ENCODE measurements at places on chromosomes 7 and 10.

GRCh38 chr7:38318803-38319416 is 45.5 kb upstream of the TARP start:
- DNase-seq, result peak; percentile 82

DNA sequence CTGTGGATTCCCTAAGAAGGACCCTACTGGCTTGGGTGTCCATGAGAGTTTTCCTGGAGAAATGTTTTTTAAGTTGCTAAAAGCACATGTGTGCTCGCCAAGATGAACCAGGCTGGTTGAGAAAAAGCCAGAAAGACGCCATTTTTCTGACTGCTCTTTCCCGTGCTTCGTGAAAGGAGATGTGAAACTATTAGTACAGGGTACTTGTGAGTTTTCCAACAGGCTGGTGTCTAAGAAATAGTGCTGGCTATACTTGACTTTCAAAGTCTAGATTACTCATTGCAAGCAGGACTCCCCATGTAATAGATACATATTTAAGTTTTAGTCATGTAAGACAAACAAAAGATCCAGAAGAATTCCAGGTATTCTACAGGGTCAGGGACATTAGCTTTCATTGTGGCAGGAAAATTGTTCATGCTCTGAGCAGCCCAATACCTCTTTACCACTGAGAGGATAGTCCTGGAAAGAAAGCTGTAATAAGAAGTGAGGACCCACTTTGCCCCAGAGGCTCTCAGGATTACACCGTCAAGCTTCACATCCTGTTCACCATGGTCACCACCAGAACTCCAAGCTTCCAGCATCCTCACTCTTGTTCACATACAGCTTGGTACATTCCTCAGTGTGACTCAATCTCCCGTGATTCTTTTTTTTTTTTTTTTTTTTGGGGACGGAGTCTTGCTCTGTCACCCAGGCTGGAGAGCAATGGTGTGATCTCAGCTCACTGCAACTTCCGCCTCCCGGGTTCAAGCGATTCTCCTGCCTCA is 43.8 kb upstream of the ICA1 start:
- DNase-seq, result peak; percentile 43

DNA sequence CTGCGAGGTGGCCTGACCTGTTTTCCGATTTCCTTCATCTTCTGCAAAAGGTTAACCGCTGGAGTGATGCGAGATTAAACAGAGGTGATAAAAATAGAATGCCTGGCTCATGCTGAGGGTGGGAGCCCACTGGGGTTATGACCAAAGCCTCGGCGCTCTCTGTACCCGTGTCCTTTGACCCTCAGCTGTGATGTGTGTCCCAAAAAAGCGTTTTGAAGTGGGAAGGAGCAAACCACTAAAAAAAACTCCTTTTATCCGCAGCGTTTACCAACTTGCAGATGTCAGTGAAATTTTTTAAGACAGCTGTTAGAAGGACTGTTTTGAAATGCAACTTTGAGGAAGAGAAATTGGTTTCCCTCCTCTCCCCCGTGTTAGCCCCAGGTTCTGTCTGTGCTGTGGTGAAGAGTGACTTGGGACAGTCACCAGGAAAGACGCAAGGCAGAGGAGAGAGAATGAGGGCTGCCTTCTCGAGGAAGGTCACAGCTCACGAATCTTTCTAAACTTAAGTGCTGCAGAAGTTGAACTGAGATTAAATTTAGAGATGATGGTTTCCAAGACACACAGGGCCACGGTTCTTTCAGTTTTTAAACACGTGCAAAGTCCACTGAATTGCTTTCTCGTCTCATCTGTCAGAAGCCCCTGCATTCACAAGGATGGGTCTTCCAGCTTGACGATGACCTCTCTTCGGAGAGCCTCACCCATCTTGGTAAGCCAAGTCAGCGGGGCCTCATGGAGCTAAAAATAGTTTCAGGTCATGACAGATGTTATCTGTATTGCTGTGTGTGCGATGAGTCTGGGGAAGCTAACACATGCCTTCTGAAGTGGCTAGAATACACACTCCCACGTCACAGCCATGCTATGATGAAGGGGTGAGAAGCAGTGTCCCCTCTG is 27.6 kb downstream of the AMZ1 start:
- no peak for DNase-seq

DNA sequence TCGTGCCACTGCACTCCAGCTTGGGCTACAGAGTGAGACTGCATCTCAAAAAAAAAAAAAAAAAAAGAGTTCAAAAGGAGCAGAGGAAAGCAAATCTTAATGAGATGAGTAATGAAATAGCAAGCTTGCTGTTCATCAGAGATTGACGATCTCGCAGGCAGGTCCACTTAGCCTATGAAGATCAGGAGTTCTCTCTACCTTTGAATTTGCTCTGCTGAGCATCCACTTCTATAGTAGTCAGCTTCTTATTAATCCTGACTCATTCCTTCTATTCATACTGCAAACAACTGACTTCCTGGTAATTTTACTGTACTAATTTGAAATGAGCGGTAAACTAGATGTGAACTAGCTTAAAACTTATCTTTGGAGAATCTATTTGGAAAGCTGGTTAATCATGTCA is 1014.6 kb downstream of the GATA3 start:
- peak; percentile 6 for DNase-seq

DNA sequence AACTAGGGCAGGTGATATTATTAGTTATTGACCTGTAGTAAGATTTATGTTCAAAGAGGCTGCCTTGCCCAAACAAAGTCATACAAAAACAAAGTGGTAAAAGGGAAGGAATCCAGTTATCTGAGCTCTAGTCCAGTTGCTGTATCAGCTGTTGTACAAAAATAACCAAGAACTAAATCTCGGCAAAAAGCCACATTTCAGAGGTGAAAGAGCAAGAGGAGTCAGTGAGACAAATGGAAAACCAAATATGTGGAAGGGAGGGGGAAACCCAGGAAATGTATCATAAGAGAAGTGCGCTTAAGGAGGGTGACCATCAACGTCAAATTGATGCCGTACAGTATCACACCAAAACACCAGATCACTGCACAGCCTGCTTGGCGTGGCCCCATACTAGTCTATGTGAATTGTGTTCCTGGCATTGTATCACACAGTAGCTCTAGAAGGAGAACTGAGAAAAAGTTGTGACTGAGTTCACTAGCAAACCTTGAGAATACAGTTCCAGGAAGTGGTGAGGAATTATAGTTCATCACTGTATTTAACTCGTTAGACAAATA is 6.4 kb downstream of the AGBL3 start:
- no peak for DNase-seq

DNA sequence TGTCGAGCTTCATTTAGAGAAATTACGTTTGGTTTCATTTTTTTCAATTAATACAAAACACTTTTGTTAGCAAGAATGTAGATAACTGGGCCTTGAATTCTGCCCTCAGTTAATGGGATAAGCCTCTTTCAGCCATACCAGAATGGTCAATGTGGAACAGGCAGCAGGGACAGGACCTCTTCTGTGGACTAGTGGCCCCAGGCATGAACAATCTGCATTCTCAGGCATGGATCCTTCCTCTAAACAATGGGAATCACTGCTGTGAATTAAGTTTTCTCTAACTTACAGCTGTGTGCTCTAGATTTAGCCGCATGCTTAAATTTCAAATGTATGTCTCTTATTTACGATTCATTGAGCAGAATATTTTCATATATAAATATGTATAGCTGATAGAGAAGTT is 237.7 kb upstream of the PRKCQ start:
- no peak for DNase-seq

GRCh38 chr10:94092848-94093247 is 99.1 kb downstream of the PLCE1 start:
- DNase-seq, result no peak

DNA sequence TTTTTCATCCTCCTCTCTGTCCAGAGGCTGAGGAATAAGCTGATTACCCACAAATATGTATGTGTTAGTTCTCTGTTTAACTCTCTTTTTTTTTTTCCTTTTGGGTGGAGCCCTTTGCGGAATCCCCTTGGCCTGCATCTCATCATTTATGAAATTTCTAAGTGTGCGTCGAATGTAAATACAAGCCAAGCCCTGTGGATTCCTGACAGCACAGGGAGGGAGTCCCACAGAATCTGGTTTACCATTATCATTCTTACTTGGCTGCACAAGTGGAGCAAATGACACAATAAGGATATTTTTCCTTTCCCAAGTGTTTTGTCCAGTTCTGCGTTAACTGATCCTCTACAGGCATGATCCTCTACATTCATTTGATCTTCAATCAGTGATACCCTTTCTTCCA is 11.4 kb downstream of the STK31 start:
- no peak for DNase-seq

GRCh38 chr10:28959850-28960501 is 282.7 kb downstream of the BAMBI start:
- DNase-seq, result no peak

DNA sequence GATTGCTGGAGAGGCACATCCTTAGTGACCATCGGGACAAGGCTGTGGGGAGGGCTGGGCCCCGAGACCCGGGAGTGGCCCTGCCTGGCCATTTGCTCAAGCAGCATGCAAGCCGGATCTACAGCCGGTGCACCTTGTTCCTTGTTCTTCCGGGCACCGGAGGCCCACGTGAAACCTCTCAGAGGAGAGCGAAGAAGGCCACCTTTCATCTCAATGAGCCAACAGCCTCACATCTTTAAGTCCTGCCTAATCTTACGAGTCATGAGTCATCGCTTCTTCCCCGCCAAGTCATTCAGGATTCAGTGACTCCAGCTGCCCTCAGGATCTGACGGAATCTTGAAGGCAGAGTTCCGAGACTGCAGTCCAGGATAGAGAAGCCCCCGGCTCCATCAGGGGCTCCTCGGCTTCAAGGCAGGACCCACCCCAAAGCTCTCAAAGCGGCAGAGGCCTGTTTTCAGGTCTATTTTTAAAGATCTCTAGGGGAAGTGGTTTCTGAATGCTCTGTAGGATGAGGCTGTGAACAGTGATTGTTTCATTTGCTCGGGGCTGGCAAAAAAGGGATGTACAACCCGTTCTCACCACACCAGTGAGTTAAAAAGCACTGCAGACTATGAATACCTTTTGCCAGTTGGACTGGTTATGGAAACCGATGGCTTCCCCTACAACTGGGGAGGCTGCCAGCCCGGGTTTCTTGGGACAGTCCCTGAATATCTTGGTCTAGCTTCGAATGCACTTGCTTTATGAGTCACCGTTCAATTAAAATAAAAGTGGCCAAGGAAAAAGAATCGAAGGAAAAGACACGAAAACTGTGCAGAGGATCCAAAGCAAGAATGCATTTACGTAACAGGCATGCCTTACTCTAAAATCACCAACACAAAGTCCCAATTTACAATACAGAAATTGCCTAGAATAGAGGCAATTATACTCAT is 57.2 kb upstream of the ECHDC3 start:
- DNase-seq, result peak; percentile 91

- DNase-seq, result no peak
Measured at GRCh38 chr7:32532716-32533115, 37.4 kb downstream of the AVL9 start.

DNA sequence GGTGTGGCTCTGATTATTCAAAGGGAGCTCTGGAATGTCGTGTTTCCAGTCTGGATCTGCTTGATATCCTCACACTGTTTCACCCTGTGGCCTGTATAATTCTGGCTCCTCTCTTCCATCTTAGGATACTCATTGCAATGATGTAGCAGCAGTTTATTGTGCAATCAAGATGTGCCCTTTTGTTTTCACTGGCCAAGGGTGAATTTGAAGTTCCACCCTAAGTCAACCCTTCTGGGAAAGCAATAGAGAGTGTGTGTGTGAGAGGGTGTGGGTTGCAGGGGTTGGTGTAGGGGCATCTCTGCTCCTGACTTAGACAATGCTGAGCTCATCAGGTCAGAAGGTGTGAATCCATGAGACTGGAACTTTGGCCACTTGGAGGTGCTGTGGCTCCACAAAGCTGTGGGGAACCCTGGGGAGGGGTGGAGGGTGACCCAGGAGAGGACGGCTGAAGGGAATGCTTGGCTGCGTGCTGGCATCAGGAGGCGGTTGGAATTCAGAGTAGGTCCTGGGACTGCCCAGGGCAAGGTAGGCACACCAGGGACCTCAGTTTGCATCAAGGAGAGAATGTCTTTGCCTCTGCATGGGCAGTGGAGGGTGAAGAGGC is 118.0 kb upstream of the PRSS58 start:
- no peak for DNase-seq

DNA sequence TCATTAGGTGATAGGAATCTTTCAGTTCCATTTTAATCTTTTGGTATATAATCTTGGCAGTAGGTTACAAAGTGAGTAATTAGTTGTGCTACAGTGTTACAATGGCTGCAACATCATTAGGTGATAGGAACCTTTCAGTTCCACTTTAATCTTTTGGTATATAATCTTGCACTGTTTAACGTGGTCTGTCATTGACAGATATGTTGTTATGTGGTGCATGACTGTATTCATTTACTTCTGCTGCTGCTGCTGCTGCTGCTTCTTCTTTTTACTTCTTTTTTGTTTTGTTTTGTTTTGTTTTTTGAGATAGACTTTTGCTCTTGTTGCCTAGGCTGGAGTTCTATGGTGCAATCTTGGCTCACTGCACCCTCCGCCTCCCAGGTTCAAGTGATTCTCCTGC is 28.6 kb downstream of the ST7 start:
- no peak for DNase-seq

GRCh38 chr7:84837405-84837804 is 349.5 kb downstream of the SEMA3D start:
- DNase-seq, result no peak

DNA sequence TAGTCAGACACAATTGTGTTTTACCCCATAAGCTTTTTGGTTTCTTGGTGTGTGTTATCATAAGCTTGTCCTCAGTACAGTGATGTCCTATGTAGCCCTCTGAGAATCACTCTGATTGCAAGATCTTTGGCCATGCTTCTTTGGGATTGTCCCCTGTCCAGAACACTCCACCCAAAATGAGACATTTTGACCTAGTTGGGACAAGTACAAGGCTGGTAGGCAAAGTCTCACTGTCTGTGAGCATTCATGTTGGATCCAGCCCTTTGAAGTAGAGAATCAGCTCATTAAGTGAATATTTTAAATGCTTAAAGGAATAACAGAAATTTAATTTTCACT is 28.9 kb upstream of the PCGF5 start:
- DNase-seq, result no peak

DNA sequence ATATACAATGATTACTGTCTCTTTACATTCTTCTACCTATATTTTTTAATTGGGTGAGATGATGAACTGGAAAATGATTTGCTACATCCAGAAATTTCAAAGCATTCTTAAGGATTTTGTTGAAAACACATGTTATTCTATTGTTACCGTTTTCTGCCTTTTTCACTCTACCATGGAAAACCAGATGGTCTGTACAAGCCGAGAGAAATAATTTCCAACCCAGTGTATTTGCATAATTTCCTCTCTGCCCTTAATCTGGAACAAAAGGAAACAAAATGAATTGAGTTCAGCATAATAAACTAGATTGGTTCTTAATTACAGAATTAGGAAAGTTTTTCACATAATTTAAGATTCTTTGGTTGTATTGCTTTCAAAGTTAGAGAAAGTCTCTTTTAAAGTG is 211.2 kb downstream of the CACNB2 start:
- DNase-seq, result no peak

GRCh38 chr7:85160223-85160622 is 26.6 kb downstream of the SEMA3D start:
- no peak for DNase-seq

GRCh38 chr10:55398497-55398882 is 597.5 kb upstream of the PCDH15 start:
- no peak for DNase-seq

Measured in urothelium cell line (cell line).